Cerebellar cortex (tissue), 1 donor: ENCODE measurements at places on chromosomes 1 and 21.

- no peak for DNase-seq
Measured at GRCh38 chr1:42251042-42251441, 84.0 kb downstream of the FOXJ3 start.

GRCh38 chr1:1619917-1620361 lies 4.6 kb downstream of the MIB2 start:
- no peak for DNase-seq

DNA sequence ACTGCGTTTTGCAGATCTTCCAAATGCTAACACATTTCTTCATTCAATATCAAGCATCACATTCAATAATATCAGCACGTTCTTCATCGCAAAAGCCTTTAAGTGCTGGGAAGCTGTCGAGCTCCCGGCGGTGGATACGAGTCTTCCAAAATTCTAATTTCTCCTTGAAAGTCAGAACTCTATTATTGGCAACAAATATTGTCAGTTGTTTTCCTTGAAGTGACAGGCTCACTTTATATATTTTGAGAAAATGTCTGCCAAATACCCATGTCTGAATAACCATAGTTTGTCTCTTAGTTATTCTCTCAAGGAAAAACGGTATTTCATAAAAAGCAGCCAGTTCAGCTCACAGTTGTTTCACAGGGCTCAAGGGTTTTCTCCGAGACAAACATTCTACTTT lies 226.2 kb upstream of the C1orf174 start:
- no peak for DNase-seq

- DNase-seq = no peak
Measured at GRCh38 chr1:193342811-193343210, 156.4 kb upstream of the B3GALT2 start.

DNA sequence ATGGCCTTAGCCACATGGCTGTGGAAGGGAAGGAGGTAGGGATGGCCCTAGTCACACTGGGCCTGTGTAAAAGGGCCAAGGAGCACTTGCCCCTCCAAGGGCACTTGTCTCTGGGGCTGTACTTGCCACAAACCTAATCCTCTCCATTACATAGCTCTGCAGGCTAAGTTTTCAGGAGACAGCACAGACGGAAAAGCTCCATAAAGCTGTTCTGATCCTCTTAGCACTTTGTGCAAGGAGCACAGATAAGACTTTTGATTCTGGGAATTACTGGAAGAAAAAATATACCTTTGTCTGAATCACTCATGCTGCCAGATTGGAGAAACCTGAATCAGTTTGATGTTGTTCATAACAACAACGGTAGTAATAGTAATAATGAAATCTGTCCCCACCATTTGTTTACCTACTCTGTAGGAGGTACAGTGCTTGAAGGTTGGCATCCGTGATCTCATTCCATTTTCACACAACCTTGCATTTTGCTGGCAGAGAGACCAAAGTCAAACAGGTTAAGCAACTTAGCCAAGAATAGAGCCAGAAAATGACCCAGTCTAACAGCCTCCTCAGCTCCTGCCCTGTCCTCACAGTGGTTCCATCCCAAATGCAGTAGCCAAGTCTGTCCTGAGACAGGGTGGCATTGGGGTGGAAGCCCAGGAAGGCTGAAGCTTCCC lies 207.1 kb downstream of the ROR1 start:
- DNase-seq = no peak

GRCh38 chr1:58836408-58836807 lies 52.6 kb upstream of the JUN start:
- DNase-seq = no peak

DNA sequence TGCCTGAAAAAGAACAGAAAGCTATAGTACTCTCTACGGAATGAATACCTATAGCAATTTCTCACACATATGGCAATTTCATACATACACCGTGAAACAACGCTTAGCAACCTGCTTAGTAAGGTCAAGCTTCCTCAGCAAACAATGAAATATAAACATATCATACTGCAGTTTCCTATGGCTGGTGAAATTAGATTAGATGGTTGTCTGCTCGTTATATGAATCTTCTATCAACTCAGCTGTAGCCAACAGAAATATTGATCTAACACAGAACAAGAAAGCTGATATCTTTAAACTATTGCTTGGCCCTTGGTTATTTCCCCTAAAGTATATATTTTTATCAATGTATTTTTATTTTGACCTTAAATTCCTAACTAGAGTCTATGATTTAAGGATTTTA lies 187.8 kb downstream of the SLC44A5 start:
- no peak for DNase-seq

GRCh38 chr1:24417681-24418080 lies 2.1 kb downstream of the NIPAL3 start:
- DNase-seq = no peak

DNA sequence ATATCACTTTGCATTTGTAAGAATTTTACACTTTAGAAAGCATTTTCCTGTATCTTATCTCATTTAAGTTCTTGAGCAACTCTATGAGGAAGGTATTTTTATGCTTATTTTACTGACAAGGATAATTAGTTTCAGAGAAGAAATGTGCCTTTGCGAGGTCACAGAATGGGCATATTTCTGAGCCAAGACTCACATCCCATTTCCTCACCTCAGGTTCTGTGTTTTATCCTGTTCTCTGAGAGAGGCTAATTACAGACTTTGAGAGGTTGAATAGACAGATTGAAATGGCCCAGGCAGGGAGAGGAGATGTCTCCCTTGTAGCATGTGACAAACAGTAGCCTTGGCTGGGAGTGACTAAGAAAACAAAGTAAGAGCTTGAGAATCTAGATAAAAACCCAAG lies 39.1 kb upstream of the ZC3H11B start:
- DNase-seq = no peak

- DNase-seq = peak; percentile 82
Measured at GRCh38 chr1:151047925-151048644, 534 bp downstream of the C1orf56 start.

DNA sequence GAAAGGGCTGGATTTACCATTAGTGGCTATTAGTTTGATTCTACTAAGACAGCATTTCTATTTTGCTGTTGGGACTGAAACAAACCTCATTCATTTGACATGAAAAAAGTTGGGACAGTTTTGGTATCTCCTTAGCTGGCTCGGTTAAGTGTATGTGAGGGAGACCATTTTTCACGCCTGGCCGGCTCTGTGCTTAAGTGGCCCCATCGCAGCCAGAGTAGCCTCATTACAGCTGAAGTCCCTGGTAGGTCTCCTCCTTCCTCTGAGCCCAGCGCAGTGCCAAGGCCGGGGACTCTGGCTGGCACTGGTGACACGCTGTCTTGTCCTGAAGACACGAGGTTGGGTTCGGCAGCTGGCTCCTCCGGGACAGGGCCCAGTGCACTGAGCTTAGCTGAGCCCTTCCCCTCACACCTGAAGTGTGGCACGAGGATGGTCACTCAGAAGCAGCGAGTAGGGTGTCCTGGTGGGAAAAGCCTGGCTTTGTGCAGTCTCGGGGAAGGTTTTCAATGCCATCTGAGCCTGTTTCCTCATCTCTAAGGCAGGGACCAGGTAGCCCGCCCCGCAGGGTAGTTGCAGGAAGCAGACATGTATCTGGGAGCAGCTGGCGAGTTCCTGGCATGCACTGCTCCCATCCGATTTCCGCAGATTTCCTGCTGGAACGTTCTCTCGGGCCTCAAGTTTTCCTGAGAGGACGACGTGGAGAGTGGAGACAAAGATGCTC lies 196.5 kb downstream of the DYRK1A start:
- DNase-seq = no peak

DNA sequence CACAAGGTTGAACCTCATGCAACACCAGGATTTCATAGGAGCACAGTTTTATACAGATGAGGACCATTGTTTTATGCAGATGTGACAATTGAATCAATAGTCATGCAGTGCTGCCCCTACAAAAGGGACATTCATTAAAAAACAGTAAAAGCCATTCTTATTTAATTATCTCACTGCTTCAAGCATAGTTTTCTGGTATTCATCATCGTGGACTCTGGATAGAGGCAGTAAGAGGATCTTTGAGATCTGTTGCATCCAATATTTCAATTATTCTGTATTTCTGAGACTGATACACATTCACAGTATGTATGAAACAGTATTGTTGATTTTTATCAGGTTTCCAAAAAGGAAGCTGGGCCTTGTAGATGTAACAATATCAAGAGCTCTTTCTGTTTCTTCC lies 237.6 kb downstream of the RYR2 start:
- no peak for DNase-seq

- no peak for DNase-seq
Measured at GRCh38 chr1:186059752-186060151, 315.3 kb downstream of the TPR start.

DNA sequence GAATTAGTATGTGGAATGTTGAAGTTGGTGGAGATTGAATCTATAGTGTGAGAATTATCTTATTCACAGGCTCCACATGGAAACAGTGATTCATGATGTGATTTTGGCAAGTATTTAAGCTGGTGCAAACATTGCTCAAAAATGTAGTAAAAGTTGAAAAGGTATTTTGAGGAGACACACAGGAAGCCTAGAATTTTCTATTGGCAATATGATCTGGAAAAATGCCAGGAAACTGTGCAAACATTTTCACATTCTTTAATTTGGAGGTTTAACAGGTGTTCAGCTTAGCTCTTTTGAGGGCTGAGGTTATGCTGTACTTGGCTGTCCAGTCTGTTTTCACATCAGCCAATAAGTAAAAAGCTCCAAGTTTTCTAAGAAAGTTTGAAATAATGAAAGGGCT lies 327.3 kb downstream of the RWDD3 start:
- DNase-seq = no peak

- DNase-seq = no peak
Measured at GRCh38 chr1:178961331-178961730, 64.4 kb upstream of the FAM20B start.

DNA sequence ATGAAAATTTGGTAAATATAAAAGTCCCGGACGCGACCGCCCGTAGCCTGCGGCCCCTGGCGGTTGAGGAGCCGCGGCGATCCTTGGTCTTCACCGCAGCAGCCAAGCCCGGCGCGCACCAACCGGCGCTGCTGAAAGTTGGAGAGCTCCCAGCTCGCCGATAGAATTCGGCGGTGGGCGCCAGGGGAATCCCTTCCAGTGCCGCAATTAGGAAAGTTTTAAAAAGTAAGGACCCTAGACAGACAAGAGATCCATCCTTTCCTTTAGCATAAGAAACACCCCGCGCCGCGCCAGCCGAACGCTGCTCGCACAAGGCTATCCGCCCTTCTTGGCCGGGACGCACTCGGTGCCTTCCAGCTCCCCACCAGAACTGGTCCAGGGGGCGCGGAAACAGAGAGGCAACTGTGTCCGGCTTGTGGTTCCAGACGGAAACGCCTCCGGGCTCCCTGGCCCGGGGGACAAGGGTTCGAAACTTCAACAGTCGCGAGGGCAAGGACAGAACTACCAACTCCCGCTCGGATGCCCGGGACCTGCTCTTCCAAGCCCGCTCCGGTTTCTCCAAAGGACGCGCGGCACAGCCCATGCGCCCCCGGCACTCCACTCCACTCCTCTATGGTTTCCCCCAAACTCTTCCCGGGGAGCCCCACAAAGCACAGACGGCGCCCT lies 1.7 kb downstream of the FAM78B start:
- DNase-seq = peak; percentile 50

DNA sequence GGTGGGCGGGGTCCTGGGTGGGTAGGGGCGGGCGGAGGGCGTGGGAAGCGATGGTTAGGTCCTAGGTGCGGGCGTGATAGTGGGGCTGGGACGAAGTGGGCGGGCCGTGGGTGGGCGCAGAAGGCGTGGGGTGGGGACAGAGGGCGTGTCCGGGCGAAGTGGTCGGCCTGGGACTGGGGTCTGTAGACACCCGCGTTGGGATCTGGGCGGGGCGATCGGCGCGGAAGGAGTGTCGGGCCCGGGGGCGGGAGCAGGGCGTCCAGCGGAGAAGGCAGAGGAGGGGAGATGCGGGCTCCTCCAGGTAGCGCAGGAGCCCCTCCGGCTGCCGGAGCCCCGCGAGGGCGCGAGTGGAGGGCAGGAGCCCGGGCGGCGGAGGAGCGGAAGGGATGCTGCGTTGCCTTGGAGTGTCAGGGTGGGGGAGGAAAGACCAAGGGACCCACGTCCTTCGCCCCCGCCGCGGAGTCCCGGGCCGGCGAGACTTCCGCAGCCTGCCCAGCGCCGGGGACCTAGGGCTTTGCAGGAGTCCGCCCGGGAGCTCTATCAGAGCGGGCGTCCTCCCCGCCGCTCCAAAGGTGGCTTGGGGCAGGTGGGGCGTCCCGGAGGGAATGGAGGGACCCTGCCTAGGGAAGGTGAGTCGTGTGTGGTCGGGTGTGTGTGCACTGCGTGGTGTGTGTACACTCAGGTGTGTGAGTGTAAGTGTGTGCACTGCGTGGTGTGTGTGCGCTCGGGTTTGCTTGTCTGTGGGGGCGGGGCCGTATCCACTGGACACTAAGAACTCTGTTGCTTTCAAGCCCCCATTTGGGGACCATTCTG lies 27.0 kb upstream of the PRSS38 start:
- no peak for DNase-seq

GRCh38 chr1:66981679-66982078 lies 56.9 kb downstream of the MIER1 start:
- peak; percentile 20 for DNase-seq

DNA sequence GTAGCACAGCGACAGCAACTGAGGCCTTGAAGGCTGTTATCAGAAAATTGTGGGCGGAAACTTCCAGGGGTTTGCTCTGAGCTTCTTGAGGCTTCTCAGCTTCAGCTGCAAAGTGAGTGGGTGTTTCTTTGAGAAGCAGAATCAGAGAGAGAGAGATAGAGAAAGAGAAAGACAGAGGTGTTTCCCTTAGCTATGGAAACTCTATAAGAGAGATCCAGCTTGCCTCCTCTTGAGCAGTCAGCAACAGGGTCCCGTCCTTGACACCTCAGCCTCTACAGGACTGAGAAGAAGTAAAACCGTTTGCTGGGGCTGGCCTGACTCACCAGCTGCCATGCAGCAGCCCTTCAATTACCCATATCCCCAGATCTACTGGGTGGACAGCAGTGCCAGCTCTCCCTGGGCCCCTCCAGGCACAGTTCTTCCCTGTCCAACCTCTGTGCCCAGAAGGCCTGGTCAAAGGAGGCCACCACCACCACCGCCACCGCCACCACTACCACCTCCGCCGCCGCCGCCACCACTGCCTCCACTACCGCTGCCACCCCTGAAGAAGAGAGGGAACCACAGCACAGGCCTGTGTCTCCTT lies at the start of gene FASLG:
Gene FASLG (plus strand): TSS at position 233 of the 583 bp plus-strand sequence. CDS start 99 bp downstream, at position 332.
- no peak for DNase-seq

- DNase-seq = no peak
Measured at GRCh38 chr21:29232530-29233255, 66.0 kb upstream of the BACH1 start.

GRCh38 chr1:200666309-200666708 lies 3.4 kb downstream of the DDX59 start:
- DNase-seq = no peak

GRCh38 chr1:9245661-9246060 lies 11.1 kb downstream of the H6PD start:
- no peak for DNase-seq

DNA sequence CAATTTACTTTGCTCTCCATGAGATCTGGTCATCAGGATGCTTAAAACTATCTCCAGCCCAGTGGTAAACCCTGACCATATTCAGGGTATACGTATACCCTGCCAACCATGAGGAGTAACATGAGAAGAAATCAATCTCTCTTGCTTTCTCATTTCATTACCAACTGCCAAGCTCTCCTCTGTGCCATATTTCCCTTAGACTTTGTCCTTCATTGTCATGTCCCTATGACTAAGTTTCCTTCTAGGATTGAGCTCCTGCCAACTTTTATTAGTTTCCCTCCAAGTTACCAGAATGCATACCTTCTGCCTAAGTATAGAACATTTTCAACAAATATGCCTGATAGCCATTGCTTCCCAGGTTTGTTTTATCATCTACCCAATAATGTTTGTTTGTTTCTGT lies 1113.9 kb upstream of the B3GALT2 start:
- DNase-seq = no peak

GRCh38 chr1:202639500-202639899 lies 70.8 kb downstream of the SYT2 start:
- DNase-seq = no peak

- no peak for DNase-seq
Measured at GRCh38 chr1:83882906-83883305, 116.0 kb downstream of the TTLL7 start.
